ENCODE measurements at places on chromosomes 11 and 22.
A peak's percentile ranks its signal among the peaks of the same experiment; 100 is the strongest.

DNA sequence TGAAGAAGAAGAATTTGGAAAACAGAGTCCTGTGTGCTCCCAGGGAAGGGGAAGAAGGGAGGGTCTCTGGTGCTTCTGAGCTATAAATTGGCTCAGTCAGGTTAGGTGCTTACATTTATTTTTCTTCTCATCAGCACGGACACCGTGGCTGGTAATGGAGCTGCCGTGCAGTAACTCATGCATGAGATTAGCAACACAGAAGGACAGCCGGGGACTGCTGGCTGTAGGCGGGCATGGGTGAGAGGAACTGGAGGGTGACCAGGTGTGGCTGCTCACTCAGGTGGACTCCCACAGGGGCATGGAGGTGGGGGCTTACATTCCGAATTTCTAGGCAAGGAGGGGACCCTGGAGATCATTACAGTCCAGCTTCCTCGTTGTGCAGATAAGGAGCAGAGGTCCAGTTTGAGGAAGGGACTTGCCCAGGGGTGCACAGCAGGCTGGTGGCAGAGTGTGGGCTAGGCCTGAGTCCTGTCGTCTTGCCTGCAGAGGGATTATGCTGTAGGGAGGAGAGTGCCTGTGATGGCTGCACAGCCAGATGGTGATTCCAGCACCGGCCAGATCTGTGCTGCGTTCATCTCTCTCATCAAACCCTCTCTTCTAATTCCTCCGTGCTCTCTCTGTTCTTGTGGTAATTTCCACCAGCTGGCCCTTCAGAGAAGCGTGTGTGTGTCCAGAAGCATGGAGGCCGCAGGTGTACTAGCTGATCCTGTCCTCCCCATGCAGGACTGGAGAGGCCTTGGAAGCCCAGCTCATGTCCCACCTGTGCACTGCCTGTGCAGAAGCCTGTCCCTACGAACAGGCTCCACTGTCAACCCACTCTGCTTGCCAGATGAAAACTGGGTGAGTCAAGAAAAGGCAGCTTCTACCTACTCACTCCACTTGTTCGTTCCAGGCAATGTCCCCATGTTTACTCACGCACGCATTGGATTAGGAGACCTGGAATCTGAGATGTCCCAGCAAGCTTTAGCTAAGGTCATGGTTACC, 78.9 kb downstream of the NTM start:
- DNase-seq = no peak

DNA sequence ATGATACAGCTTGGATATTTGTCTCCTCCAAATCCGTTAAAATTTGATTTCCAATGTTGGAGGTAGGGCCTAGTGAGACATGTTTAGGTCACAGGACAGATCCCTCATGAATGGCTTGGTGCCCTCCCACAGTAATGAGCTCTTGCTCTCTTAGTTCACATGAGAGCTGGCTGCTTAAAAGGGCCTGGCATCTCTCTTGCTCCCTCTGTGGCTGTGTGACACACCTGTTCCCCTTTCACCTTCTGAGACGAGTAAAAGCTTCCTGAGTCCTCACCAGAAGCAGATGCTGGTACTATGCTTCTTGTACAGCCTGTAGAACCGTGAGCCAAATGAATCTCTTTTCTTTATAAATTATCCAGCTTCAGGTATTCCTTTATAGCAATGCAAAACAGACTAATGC, 3.5 kb downstream of the VPS37C start:
- no peak for DNase-seq

DNA sequence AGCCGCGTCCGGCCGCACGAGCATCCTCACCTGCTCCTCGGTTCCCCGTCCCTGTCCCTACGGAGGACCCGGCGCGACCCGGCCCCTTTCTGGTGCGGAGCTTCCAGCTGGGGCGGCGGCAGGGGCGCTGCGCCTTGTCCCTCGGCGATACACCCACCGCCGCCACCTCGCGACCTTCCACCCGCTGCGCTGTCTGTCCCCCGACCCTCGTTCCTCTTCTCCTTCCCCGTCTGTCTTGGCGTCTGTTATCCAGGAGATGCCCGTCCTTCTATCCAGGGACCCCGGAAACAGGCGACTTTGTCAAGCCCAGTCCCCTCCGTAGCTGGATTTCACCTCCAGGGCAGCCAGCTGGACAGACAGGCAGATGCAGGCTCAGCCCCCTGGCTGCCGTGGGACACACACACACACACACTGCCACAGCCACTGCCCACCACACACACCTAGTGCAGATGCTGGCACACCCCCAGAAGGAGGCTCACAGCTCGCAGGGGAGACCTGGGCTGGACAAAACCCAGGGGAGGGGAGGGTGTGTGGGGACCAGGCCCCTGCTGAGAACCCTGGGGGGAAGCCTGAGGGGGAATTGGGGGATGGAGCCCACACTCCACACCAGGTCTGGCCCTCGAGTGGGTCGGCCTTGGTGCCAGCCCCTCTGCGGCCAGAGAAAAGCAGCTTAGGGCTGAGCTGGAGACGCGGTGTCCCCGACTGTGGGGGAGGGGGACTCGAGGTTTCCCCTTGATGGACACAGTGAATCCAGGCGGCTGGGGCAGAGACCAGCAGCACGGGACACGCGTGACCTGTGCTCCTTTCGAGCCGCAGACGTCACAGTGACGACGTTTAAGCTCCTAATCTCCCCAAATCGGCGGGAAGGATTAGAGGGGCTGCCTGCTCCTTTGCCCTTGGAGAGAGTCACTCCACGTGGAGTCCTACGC, 788 bp downstream of the DRD4 start:
- DNase-seq = no peak

GRCh38 chr11:10659339-10660216, 34.0 kb downstream of the IRAG1 start:
- no peak for DNase-seq

DNA sequence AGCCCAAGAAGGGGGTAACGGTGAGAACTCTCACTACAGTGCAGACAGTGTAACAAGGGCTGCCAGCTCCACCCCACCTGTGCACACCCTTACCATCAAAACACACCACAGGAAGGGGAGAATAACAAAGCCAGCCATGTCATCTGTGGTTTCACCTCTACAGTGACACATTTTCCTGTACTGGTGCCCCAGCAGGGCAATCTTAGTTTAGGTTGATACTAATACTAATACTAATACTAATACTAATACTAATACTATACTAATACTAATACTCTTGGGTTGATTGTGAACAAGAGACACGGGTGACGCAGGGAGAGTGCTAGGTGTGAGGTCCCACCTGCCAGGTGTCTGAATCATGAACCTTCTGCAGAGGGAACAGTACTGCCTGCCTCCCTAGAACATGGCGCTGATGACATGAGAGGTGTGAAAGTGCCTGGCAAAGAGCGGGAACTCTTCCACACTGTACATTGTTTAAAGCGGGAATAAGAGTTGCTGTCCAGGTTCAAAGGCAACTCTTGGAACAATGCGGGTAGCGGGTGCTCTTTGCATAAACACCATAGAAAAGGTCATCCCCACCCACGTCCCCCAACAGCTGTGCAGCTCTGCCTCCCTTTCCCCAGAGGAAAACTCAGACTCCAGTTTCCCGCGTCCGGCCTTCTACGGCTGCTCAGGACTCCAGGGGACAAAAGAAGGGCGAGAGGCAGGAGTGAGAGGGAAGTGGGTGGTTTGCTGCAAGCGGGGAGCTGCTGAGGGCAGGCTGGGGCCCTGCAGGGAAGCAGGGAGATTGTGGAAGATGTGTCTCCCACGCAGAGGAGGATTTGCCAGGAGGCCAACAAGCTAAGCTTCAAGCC, 25.0 kb upstream of the TMPRSS4 start:
- DNase-seq = peak; percentile 48

DNA sequence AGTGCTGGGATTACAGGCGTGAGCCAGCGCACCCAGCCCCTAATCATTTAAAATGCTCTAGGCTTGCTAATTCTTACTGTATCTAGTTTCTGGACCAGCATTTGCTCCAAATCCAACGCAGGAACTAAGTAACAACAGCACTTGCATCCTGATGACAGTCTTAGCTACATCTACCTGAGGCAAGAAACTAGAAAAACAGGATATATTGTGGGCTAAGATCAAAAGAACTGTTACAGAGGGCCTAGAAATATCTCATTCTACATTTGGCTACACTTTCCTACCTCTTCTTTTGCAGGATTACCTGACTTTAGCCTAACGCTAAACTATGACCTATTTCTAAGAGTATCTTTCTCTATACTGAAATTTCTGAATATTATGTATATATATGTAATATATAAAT, 7.8 kb downstream of the DCDC1 start:
- DNase-seq = no peak

- DNase-seq = no peak
Measured at GRCh38 chr22:24942301-24942700, 4.2 kb downstream of the LHFPL7 start.

GRCh38 chr11:78000193-78000592, 5.7 kb upstream of the INTS4 start:
- no peak for DNase-seq

- no peak for DNase-seq
Measured at GRCh38 chr11:101715281-101715680, 131.5 kb upstream of the TRPC6 start.

DNA sequence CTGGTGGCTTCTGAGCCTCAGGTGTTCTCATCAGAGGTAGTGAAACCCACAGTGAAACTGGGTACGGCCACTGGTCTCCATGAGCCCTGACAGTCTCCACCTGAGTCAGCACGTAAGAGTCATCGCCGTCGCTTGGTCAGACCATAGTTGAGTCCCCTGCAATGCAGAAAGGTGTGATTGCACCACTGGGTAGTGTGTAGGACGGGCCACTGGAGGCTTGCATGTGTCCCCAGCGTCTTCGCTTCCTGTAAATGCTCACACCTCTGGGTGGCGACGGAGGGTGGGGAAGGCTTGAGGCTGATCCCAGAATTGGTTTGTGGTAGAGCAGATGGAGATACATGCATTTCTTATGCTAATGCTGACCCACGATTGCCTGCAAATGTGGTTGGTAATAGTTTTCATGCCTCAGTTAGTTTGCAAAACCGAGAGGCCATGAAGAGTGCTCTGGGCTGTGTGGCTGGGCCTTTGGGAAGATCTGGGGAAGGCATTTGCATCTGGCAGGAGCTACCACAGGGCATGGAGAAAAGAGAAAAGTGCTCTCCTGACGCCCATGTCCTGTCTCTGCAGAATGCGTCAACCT, 26.5 kb downstream of the CTTN start:
- DNase-seq = no peak

DNA sequence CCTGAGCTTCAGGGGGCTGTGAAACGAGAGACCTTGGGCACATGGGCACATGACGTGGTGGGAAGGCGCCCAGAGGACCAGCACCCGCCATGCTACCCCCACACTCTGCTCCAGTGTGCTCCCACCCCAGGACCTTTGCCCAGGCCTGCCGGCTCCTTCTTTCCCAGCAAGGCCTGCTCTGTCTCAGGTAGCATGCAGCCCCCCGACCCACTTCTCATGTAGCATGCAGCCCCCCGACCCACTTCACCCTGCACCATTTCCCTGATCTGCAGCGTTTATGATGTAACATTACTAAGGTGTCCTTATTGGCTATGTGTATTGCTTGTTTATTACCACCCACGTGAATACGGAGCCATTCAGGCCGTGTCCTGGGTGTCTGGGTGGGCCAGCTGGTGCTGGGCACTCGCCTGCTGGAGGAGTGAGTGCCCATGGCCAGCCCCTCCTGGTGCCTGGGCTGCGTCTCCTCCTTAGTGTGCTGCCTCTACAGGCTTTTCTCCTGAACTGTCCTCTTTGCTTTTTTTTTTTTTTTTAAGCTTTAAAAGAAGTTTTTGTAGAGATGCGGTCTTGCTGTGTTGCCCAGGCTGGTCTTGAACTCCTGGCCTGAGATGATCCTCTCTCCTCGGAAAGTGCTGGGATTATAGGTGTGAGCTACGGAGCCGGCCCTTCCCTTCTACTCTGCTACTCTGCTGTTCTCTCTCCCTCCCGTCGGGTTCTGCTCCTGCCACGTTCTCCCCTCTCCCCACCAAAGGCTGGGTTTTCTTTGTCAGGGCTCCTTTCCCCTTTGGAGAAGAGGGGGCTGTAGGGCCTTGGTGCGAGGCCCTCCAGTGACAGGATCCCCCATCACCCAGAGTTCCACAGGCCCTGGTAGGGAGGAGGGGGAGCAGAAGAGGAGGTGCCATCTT, 29.4 kb downstream of the LRP5 start:
- no peak for DNase-seq

- no peak for DNase-seq
Measured at GRCh38 chr11:16000065-16000464, 356.3 kb downstream of the SOX6 start.

DNA sequence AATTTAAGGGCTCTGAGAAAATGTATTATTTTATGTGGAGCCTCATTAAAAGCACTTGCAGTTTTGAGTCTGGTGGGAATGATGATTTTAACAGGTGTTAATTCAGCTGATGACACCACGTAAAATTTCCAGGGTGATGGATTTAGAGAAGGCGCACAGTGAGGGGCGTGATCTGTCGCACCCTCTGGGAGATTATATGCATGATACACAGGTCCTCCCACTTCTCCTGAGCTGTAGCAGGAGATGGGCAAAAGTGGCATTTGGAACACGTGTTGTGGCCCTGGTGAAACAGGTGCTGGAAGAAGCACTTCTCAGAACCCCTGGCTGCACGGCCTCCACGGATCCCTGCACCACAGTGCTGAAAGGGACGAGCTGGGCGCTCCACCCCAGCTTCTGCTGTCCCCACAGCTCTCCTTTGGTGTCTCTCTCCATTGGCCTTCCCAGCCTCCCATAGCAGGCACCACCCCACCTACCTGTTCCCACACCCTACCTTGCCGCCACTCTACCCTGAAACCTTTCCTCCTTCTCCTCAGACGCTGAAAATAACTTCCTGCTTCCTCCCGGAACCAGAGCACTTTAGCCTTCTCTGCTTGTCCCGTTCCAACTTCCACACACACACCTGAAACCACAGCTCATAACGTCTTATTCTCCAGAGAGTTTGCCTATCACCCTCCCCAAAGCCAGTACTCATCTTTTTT, 6.9 kb upstream of the SORL1 start:
- DNase-seq = no peak

DNA sequence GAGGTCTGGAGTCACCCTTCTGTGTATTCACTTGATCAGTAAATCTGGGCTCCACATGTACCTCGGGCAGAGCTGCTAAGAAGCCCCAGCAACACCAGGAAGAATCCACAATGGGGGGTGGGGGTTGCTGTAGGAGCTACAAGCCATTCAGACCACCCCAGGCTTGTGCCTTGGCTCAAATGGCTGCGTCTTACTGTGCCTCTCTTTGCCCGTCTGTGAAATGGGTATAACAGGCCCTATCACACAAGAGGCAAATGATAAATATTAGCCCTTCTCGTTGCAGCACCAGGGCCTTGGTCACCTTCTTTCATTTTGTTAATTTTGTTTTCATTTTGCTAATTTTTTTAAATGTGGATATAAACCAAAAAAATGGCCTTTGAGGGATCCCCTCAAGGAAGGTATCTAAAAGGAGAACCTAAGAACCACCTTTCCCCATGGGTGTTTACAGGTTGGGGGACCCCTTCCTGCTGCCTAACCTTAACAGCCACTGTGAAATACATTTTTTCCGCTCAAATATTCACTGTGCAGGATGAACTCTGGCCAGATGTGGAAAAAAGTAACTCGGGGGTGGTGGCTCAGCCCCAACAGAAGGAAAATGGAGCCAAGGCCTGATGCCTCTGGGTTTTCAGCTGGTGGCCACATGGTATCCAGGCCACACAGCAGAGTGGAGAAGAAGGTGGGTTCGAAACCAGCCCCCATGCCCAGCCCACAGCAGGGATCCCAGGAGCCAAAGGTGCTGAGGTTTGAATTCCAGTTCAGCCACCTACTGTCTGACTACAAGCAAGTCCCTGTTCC, 284.0 kb downstream of the MN1 start:
- no peak for DNase-seq

- DNase-seq = no peak
Measured at GRCh38 chr11:19429108-19429760, 188.5 kb upstream of the E2F8 start.

- no peak for DNase-seq
Measured at GRCh38 chr11:16394947-16395346, 38.6 kb upstream of the SOX6 start.

- DNase-seq = no peak
Measured at GRCh38 chr11:85902353-85902752, 47.2 kb downstream of the CCDC83 start.
